ENCODE measurements at places on chromosomes 1 and 21.

DNA sequence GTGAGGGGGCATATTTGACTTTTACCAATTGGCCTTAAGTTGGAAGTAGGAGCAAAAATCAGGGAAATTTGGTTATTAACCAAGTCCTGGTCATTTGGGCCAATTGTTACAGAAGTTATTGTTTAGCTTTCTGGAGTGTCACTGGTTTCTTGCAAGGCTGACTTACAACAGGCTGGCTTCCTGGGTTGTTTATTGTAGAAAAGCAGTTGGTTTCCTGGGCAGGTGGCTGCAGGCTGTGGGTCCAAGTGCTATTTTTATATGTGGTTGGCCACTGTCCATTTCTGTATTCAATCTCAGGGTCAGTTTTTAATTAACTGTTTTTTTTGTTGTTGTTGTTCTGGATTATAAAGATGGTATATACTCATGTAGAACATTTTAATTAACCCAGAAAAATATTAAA, 174.1 kb downstream of the KCNJ6 start:
- DNase-seq, result no peak

GRCh38 chr1:211643324-211644212, 31.9 kb downstream of the NEK2 start:
- DNase-seq, result no peak

DNA sequence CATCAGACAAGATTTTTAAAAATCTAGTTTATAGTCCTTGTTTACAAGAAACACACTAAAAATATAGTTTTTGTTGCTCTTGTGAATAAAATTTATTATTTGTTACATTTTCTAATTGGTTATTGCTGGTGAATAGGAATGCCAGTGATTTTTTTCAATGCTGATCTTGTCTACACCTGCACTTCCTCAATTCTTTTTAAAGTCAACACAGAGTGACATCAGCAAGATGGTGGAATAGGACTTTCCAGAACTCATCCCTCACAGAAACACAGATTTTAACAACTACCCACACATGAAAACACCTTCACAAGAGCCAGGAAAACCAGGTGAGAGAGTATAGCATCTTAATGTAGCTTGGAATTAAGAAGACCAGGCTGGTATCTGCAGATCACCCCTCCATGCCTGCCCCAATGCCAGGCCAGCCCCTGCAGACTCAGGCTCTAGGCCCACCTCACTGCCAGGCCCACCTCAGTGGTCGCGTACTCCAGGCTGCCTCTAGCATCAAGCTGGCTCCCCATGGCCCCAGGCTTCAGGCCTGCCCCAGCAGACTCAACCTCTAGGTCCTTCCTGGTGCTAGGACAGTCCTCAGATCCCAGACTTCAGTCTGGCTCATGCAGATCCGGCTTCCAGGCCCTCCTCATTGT, 117.6 kb downstream of the WDR3 start:
- DNase-seq, result no peak

- DNase-seq, result no peak
These were observed 189.1 kb downstream of the RASAL2 start for GRCh38 chr1:178282949-178283367.

GRCh38 chr21:33981391-33982101, 65.9 kb upstream of the ATP5PO start:
- no peak for DNase-seq

DNA sequence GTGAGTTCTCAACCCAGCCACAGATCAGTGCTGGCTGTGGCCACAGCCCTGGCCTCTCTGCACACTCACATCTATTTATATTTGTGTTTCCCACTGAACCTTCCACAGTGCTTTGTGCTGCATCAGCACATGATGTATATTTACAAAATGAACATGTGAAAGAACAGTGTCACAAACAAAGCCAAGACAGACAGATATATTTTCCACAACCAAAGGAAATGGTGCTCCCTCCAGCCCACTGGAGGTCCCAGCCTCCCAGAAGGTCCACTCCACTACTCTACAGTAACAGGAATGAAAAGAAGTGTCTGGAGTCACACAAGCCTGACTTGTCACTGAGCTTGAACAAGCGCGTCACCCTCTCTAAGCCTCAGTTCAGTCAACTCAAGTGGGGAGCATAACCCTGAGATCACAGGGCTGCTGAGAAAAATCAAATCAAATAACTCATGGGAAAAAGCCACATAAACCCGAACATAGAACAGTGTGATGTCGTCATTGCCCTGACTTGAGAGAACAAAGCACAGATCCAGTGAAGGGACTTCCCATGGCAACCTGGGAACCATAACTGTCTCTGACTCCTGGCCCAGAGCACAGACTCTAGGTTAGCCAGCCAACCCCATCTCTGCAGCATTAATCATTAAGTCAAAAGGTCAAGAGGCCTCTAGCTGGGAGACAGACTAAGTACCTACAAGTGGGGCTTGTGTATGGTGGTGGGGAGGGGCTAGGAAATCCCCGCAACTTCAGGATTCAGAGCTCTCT, 121.2 kb downstream of the TRABD2B start:
- DNase-seq, result no peak

DNA sequence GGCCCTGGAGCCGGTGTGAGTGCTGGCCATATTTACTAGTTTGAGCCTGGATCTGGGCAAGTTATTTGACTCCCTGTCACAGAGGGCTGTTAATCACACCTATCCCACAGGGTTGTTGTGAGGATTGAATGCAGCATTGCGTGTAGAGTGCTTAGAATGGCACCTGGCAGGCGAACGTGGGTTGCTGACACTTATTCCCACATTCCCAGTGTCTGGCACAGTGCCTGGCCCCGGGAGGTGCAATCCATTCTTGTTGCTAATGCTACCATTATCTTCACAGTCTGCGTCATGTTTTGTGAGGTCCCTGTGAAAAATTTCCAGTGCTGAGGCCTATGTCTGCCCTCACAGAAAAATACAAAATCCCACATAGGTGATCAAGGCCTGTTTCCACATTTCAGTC, 66.1 kb downstream of the CD2 start:
- DNase-seq, result no peak

DNA sequence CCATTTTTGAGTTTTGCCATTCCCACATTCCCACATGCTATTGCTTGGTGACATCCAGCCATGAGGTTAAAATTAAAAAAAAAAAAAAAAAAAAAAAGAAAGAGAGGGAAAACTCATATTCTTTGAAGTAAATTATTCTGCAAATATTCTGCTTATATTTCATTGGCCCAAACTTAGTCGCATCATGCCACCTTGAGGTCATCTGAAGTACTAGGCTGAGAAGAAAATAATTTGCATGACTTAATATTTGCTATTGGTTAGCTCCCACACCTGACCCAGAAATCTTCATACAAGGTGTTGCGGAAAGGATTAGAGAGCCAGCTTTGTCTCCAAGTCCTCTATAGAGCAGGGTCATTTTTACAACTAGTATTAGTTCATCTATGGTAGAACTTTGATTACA, 2206.0 kb downstream of the MRPL39 start:
- DNase-seq, result no peak

DNA sequence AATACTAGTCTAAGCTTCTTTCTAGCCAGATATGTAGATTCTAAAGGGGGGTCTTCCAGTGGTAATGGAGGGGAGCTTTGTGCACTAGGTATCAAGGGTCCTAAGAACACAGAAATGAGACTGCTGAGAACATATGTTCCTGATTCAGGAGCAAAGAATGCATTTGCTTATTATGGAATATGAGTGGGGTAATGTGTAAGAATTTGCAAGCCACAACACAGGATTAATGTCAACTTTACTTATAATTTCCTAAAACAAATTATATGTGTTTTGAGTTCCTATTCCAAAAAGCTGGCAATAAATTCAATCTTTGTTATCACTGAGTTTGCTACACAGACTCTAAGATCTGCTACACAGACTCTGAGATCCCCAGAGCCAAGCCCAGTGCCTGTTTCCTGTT, 357.0 kb upstream of the PTBP2 start:
- no peak for DNase-seq

- DNase-seq, result no peak
These were observed 113.8 kb downstream of the SYF2 start for GRCh38 chr1:25118546-25118945.

GRCh38 chr1:153526132-153526543, 9.7 kb downstream of the S100A6 start:
- no peak for DNase-seq

DNA sequence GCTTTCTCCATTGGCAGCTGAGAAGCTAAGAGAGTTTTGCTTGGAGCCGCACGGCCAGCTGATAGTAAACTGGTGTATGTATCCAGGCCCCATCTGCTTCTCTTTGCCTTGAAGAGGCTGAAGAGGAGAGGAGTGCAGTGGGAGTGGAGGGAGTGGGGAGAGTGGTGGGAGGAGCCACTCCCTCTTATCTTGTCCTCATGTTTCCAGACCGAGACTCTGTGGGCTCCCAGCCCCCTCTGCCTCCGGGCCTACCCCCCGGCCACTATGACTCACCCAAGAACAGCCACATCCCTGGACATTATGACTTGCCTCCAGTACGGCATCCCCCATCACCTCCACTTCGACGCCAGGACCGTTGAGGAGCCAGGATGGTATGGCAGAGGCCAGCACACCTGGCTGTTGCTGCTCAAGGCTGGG, 6.0 kb upstream of the LRRC71 start:
- DNase-seq, result no peak

- DNase-seq, result no peak
These were observed 105.1 kb downstream of the PCBP3 start for GRCh38 chr21:45748593-45748992.

- DNase-seq, result peak; percentile 92
These were observed 1.4 kb downstream of the TENT5B start for GRCh38 chr1:27011058-27011764.

DNA sequence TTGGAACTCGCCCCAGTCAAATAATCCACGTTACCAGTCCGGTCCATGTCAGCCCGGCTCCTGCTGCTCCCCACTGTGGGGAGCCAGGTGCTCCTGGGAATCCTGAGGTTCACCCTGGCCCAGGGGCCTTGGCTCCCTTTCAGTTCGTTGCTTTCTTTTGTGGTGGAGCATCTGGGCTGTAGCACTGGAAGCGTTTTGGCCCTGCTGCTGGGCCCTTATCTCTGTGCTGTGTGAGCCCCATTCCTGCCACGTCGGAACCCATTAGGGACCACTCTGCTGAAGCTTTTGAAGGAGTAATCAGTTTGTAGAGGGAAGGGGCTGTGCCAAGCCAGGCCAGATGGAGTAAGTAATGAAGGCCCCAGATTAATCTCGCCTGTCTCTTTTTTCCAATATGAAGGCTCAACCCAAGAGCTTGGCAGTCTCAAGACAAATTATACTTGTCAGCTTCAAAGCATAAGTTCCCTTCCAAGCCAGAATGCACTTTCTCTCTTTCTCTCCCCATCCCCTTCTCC, 82.3 kb downstream of the PGM1 start:
- DNase-seq, result no peak

- DNase-seq, result no peak
These were observed 14.8 kb downstream of the RPS6KC1 start for GRCh38 chr1:213065800-213066199.

- no peak for DNase-seq
These were observed 22.6 kb upstream of the ZP4 start for GRCh38 chr1:237913345-237913744.

- no peak for DNase-seq
These were observed 9.4 kb downstream of the SLX9 start for GRCh38 chr21:44949161-44949778.

DNA sequence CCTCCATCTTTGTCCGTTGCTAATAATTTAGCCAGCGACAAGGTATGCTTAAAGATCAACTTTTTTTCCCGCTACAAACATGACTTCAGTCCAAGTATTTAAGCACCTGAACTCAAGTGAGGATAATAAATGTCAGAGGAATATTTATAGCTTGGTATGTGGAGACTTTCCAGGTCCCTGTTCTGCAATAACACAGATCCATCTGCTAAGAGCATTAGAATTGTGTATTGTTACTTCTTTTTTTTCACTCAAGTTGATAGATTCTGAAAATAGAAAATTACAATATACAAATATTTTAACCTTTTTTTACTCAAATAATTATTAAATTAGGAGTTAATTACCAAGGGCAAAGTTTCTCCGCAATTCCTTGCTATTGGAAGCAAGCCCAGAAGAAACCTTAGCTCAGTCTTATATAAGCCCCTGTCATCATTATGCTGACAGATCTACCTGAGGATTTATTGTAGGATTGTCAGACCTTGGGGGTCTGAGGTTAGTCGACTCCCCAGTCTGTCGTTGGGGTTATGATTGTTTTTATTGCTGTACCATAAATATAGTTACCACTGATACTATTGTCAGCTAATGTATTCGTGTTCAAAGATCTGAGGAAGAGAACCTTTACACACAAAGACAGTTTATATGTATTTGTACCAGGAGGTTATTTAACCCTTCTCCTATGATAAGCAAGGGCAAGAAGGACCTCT, 337.9 kb downstream of the TBX15 start:
- DNase-seq, result no peak

DNA sequence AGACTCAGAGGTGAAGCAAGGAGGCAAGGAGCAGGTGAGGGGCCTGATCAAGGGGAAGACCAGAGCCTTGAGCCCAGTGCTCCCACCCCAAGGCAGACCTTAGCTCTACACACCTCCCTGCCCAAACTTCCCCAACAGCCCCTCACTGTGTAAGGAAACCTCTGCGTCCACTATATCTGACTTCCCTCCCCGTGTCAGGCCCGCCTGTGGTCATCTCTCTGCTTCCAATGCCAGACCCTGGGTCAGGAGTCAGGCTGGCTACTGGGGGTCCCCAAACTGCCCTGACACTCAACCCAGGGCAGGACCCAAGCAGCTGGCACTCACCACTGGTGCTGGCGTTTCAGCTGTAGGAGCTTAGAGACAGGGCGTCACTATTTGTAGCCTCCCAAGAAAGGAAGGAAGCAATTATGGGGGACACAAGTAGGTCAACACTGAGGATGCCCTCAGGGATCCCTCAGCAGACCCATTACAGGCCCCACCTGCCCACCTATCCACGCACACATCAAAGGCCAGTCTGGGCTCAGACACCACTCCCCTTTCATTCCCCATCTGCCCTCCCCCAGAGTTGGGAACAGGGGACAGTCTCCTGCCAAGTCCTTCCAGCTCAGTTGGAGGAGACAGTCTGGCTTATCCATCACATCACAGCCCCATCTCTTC, 811 bp upstream of the S100A3 start:
- DNase-seq, result no peak

DNA sequence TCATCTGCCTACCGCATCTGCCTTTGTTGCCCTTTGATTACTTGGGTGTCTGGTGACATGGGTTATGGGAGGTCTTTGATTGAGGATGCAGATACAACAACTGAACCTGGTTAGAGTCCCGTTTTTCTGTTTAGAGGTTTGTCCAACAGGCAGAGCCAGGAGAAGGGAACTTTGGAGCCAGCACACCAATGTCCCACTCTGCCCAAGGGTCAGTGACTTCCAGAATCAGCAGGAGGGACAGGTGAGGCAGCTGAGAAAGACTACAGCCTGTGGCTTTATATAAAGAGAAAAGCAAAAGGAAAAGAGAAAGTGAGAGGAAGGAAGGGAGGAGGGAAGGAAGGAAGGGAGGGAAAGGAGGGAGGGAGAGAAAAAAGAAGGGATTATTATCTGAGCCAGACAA, 101.5 kb upstream of the ZNF644 start:
- no peak for DNase-seq

DNA sequence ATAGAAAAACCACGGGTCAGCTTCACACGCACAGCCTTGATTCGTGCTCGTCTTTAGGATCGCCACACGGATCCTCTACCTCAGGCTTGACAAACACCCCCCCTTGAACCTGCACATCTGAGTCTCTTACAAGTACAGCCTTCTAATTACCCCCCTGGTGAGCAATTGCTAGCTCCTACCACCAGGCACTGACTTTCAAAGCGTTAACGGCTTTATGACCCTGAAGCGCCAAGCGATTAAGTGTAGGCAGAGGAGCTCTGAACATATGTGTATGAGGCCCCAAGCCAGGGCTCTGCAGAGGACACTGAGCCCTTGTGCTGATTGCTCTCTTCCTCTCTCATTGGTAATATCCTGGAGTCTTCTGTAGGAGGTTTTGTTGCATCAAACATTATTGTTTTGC, 55.7 kb upstream of the EPHA8 start:
- DNase-seq, result no peak
